Choroid plexus epithelial cell (primary cell): ENCODE measurements at places on chromosomes 1 and 21.

DNA sequence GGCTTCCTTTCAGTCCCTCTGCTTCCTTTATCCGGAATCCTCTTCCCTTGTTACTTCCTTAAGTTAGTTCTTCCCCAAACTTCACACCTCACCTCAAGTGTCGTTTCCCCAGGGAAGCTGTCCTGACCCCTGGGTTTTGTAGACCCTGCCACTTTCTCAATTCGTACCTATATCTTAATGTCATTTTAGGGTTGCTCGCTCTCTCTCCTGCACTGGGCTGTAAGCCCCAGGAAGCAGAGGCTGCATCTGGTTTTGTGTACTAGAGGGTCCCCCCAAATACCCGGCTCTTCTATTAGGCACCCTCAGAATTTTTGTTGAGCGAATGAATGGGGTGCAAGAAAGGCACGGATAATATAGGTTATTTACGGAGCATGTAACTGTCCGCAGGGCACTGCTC is 603 bp upstream of the OPRD1 start:
- DNase-seq, result no peak

DNA sequence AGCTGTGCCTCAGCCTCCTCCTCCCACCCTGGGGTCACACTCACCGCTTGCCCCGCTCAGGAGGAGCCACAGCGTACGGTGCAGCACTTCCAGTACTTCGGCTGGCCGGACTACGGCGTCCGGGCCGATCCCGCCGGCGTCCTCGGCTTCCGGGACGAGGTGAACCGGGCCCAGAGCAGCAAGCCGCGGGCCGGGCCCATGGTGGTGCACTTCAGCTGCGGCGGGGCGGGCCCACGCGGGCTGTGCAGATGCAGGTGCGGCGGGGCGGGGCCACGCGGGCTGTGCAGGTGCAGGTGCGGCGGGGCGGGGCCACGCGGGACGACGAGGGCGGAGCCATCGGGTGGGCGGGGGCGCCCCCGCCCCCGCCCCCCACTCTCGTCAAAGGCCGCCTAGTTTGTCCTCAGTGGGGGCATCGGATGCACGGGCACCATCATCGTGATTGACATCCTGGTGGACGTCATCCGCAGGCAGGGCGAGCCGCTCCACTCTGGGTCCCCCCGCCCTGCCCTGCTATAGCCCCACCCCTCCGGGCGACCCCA is 5.5 kb downstream of the RNF223 start:
- no peak for DNase-seq

- peak; percentile 44 for DNase-seq
Observed at GRCh38 chr1:180988253-180988752, 34.4 kb downstream of the STX6 start.

GRCh38 chr1:21292503-21292983 is 2.3 kb upstream of the ECE1 start:
- no peak for DNase-seq

DNA sequence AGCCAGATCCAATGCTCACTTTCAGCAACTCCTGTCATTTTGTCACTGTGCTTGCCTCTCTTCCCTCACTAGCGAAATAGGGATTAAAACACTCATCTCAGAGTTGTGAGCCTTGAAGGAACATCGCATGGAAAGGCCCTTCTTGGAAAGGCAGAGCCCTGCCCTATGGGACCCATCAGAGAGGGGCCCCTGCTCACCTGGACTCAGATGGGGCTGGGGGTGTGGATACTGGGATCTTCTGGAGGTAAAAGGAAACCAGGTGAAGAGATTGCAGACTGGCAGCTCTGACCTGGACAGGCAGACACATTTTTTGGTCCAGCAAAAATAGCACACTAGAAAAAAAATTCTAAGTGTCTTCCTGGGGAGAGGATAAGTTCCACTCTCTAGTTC is 54.2 kb upstream of the EPS8L3 start:
- no peak for DNase-seq

DNA sequence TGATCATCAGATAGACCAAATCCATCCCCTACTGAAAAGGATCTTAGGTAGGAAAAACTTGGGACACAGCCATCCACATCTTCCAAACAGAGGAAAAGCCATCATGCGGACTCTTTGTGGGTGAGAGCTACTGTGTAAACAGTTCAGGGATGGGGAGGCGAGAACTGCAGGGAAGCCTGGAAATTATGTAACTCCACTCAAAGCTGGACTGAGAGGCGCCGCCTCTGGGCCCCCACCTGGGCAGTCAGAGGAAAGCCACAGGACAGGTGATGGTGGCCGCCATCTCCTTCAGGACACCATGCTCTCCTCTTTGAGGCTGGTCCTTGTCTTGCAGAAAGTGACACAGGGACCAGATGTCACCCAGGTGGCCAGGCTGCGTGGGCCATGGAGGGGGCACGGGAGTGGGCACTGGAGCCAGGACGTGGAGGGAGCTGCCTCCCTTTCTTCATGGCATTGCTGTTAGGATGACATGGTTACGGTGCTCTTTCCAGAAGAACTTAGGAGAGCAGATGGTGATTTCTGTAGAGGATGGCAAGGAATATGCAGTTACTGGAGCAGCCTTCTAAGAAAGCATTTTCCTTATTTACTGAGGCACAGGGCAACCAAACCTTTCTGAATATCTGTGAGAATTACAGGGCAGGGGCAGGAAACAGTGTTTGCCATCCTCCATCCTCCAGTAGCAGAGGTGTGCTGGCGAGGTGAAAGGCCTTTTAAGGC is 32.0 kb upstream of the TDRD10 start:
- DNase-seq, result no peak

DNA sequence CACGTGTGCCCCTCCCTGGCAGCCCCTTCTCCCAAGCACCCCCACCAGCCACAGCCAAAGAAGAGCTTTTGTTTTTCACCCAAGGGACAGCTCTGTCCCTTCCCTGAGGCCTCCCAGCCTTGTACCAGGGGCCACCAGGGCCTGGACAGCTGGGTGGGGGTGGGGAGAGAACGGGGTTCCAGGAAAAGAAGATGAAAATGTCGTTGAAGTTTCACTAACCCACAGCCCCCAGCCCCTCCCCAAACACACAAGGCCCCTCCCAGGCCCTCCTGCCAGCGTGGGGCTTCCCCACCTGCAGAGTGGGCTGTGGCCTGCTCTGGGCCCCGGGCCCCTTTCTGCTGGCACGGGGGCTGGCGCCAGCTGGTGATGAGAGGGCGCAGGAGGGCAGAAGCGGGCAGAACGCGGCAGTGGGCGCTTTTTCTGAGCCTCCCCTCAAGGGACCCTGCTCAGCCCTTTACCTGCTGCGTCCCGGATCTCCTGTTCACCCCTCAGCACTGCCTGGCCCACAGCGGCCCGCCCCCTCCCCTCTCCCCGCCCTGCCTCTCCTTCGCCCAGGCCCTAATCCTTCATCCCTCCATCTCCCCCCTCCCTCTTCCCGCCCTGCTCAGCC is 5.5 kb upstream of the ANKRD65 start:
- DNase-seq, result no peak

DNA sequence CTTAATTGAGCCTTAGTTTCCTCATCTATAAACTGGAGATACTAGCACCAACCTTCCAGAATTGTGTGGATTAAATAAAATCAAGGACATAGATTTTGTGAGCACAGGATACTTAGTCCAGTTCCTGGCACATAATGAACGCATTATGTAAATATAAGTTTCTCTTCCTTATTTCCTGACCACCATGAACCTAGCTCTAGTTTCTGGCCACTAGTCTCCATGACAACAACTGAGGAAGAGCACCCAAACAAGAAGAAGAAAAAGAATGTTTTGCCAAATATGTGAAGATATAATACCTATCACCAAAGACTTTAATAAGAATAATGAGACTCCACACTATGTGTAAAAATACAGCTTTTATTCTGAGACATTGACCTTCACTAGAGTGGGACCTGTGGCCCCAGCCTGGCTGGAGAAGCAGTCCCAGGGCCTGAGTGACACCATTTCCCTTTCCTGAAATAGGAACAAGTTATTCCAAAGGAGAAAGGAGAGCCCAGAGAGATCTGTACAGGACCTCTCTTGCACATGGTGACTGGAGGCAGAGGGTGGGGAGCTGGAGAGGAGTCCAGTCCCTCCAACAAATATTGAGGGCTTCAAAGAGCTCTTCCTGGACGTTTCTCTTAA is 940 bp upstream of the USF1 start:
- peak; percentile 11 for DNase-seq
